Amygdala (tissue), 56 donors: ENCODE measurements at places on chromosomes 2 and 18.

DNA sequence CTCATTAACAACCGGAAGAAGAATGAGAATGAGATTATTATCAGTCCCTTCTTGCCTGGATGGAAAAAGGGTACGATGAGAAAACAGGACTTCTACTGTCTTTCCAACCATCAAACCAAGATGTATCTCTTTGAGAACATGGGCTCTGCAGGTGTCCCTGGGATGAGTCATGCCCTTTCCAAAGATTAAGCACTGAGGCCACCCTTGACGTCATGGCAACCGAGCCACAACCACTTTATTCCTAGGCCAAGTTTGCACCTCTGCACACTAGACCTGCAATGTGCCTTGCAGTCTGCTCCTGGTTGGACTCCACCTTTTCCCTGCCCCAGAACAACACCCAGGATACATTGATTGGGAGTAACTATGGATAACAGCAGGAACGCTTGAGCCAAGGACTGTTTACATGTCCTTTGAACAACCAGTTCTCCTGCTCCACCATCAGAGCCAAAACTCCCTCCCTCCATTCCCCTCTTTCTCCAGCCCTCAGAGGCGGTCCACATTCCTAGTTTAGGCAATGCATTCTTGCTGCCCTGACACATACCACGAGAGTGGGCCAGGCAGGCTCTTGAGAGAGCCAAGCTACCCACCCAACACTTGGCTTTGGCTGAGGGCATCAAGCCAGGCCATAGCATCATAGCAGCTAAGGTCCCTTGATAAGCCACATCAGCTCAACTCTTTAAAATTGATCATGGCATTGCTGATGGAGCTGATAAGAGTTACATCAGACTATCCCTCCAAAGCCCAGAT, 310.7 kb downstream of the TNS1 start:
- no peak for DNase-seq

GRCh38 chr2:69816923-69817542, 12.4 kb upstream of the GMCL1 start:
- peak; percentile 48 for DNase-seq

- DNase-seq, result no peak
Measured at GRCh38 chr2:187574969-187575750, 20.9 kb upstream of the TFPI start.

- no peak for DNase-seq
Measured at GRCh38 chr2:41026613-41027012, 574.7 kb upstream of the SLC8A1 start.

DNA sequence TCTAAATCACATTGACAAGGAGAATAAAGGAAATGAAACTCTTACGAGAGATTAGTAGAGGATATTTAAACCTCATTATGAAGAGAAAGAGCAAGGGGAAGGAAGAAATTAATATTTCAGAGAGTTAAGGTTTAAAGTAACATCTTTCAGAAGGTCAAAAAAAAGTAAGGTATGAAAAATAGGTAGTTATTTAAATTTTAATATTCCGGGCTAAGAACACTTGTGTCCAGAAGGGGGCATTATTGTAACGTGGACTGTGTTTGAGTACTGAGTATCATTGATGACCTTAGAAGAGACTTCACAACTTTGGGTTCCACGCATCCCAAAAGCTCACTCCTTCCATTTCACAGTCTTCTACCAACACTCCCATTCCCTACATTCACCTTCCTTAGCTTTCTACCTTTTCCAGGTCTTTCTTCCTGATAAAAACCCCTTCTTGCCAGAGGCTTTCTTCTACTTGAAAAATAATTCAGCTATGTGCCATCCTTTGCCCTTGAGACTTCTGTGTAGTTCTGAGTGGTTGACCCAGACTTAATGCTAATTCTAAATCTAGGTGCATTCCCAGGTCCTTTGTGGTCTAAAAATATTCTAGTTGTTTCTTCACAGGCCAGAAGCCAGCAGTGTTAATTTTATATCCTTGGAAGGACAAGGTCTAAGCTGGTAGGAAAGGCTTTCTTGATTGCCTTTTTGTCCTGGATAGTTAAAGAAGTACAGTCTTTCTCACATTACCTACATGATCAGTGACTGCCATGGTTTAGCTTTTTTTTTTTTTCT, 16.5 kb downstream of the DYNC1I2 start:
- DNase-seq, result no peak

- no peak for DNase-seq
Measured at GRCh38 chr2:100766806-100767205, 53.1 kb upstream of the NPAS2 start.

- peak; percentile 46 for DNase-seq
Measured at GRCh38 chr2:224584785-224585210, 365 bp downstream of the CUL3 start.

- no peak for DNase-seq
Measured at GRCh38 chr18:54580202-54580729, 10.8 kb upstream of the DYNAP start.

DNA sequence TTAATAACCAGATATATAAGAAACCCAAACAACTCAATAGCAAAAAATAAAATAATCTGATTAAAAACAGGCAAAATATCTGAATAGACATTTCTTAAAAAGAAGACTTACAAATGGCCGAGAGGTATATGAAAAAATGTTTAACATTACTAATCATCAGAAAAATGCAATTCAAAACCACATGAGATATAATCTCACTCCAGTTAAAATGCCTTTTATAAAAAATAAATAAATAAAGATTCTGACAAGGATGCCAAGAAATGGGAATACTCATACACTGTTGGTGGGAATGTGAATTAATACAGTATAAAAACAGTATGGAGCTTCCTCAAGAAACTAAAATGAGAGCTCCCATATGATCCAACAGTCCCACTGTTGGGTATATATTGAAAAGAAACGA, 33.9 kb upstream of the BMP10 start:
- no peak for DNase-seq

GRCh38 chr18:23872701-23873550, 141.6 kb upstream of the TTC39C start:
- no peak for DNase-seq

GRCh38 chr2:240959214-240959940, 39.0 kb upstream of the SNED1 start:
- no peak for DNase-seq

GRCh38 chr2:229669841-229670240, 44.5 kb downstream of the DNER start:
- no peak for DNase-seq

GRCh38 chr2:221724631-221725203, 152.6 kb upstream of the EPHA4 start:
- no peak for DNase-seq

DNA sequence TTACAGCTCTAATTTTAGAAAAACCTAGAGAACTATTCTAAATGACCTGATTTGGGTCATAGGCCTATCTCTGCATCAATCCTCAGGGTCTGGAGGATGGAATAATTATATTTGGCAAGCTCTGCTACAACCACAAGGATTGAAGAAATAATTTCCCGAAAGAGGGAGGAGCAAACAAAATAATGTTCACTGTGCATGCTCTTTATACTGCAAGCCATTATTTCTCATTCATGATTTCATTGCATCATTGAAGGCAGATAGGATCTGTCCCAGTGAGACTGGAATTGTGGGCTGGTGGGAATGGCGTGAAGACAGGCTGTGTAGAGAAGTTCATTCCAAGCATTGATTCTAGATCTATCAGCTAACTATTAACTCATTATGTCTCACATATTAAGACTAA, 12.7 kb upstream of the MAPRE2 start:
- no peak for DNase-seq

DNA sequence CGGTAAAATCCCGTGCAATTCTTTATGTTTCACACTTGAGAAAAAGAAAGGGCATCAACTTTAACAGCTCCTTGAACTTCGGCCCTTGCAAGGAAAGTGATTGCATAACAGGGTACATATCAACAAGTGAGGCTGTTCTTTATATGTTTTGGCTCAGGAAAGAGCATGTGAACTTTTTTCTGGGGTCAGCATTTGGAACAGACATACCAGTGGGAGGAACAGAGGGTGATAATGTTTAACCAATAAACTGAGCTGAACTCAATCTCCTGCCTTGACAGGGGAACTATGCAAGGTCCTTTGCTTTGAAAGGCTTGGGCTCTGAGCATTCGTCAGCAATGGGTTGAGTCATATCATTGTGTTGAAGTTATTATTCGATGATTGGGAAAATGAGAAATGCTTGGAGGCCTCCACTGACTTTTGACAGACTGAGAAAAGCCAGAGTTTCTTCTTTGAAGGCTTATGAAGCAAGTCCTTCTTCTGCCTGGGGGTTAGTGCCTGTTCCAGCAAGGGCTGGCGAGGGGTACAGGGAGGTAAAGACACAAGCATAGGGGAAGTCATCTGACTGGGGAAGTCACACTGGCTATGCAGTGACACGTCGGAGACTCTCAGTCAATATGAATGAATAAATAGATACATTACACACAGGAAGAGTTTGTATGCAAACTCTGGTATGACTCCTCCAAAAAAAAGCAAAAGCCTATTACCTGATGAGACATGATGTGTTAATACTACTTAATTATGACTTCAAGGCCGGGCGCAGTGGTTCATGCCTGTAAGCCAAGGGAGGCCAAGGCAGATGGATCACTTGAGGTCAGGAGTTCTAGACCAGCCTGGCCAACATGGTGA, 57.2 kb downstream of the CYB5A start:
- no peak for DNase-seq

DNA sequence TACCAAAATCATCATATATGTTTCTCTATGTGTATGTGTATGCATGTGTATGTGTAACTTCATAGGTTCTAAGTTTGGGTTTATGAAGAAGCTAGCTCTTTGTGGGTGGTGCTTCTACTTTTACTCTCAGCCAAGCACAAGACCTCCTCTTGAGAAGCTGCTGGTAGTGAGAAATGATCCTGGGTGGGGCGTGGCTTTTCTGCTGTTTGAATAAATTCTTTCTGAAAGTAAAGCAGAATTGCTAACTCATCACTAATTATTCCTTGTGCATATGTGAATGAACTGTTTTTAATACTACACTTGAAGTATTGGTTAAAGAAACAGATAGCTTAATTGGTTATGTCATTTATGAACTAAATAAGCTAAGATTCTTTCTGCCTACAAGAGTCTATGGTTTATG, 7.6 kb upstream of the GAREM1 start:
- DNase-seq, result no peak

DNA sequence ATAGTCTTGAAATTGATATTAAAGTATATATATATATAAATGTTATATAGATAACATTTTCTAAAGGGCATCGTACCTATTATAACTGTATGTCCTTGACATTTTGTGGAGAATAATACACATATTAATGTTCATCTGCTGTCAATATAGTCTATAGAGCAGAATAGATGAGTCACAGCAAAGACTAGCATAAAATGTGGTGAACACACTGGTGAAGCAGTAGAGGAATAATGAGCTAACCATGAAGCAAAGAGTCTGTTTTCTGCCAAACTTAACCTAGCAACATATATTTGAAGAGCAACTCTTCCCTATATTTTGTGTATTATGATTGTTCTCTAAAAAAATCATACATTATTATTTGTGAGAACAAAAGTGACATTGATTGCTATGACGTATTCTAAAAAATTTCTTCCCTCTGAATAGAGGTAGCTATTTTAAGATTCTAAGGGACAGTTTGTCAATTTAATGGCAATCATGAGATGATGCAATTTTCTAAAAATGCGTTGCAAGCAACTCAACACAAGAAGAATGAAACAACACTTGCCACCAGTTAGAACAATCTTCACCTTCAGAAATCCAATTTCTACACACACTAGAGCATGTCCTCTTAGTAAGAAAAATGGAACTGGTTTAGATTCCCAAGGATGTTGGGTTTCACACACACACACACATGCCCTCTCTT, 22.0 kb downstream of the DOCK10 start:
- no peak for DNase-seq

DNA sequence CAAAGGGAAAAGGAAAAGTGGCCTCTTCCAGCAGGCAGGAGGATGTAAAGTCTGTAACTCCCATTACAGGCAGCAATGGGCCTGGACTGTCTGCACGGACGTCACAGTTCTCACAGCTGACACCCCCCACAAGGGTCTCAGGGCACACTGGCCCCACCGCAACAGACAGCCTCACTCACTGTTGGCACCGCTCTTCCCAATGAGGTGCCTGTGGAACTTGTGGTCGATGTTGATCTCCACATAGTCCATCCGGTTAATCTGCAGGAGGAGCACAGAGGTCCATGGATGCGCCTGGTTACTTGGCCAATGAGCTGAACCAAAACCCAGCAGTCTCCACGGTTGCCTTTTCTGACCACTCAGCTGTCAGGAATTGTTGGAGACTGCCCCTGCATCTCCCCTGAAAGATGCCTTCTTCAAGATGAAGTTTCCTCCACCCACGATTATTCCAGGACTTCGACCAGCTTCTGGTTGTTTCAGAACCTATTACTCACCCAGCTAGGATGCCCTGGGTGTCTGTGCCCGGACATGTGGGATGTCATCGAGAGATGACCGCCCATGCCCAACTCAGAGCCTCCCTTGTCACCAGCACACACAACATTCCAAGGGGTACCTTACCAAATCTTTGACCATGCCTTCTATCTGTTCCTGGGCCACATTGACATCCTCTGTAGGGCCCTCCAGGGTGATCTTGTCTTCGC, 62.5 kb downstream of the HDLBP start:
- DNase-seq, result no peak

- no peak for DNase-seq
Measured at GRCh38 chr2:42147641-42148274, 21.4 kb upstream of the EML4 start.

DNA sequence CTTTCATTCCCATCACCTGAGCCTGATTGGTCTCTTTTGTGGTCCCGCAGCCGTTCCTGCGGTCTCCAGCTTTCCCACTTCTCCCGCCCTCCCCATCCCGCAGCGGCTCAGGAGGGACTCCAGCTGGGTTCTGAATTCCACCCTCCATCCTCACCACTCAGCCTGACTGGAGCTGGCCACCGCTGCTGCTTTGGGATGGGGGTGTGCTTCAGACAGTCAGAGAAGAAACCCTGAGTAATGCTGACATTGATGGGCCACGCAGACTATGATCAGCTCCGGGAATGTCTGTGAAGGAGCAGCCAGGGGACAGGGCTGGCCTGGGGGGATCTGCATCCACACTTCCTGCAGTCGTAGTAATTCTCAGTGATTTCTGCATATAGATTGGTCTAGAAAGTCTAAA, 45.9 kb upstream of the TXNDC2 start:
- DNase-seq, result no peak

- no peak for DNase-seq
Measured at GRCh38 chr2:180145163-180145562, 138.1 kb upstream of the CWC22 start.

DNA sequence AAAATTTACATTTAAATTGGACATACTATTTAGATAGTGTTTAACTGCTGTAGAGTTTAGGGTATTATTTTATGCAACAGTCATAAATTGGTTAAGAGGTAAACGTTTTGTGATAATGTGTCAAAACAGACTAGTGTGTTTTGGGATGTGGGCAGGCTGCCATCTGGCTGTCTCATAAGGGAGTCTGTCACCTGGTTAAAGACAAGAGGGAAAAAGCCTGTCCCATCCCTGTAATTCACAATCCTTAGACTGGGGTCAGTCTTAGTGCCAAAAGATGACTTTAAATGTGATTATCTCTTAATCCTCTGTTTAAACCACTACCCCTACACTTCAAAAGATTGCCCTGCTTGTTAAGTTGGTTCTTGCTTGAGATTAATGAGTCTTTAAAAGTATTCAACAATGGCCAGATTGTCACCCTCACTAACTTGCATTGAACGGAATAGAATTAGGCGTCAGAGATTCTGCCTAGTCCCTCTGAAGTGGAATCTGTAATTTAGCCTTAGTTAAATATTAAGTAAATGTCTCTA, 59.2 kb downstream of the SGPP2 start:
- no peak for DNase-seq
